ENCODE measurements at places on chromosomes 11 and 22.
A peak's percentile ranks its signal among the peaks of the same experiment; 100 is the strongest.

GRCh38 chr11:42840176-42840829, 471.5 kb upstream of the API5 start:
- no peak for DNase-seq

- no peak for DNase-seq
Observed at GRCh38 chr11:129418039-129418438, 42.4 kb downstream of the BARX2 start.

GRCh38 chr11:131146827-131147490, 223.5 kb upstream of the NTM start:
- DNase-seq, result no peak

DNA sequence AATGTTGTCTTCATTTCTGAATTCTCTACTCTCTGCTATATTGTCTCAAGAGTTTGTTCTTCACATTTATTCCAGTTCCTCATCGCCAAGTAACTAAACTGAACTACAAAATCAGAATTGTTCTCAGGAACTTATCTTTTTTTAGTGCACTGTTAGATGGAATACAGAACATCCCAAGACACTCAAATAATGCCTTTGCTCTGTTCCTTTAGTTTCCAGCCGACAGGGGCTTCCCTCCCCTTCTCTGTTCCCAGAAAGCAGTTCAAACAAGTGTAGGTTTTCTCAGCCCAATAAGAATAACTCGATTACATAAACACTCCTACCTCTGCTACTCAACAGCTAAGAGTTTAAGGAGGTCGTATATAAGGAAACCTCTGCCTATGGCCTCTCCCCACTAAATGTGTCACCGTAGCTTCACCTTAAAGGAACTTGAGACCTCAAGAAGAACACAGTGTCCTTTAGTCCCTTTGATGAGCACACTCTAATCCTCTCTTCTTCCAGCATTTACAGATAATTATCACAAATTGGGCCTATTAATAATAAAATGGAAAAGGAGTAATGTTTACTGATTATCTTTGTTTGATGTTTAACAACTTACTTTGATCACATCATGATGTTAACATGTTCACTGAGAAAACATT, 6.9 kb downstream of the POU2AF3 start:
- DNase-seq, result no peak

- no peak for DNase-seq
Observed at GRCh38 chr11:47305734-47306483, 36.0 kb downstream of the MADD start.

DNA sequence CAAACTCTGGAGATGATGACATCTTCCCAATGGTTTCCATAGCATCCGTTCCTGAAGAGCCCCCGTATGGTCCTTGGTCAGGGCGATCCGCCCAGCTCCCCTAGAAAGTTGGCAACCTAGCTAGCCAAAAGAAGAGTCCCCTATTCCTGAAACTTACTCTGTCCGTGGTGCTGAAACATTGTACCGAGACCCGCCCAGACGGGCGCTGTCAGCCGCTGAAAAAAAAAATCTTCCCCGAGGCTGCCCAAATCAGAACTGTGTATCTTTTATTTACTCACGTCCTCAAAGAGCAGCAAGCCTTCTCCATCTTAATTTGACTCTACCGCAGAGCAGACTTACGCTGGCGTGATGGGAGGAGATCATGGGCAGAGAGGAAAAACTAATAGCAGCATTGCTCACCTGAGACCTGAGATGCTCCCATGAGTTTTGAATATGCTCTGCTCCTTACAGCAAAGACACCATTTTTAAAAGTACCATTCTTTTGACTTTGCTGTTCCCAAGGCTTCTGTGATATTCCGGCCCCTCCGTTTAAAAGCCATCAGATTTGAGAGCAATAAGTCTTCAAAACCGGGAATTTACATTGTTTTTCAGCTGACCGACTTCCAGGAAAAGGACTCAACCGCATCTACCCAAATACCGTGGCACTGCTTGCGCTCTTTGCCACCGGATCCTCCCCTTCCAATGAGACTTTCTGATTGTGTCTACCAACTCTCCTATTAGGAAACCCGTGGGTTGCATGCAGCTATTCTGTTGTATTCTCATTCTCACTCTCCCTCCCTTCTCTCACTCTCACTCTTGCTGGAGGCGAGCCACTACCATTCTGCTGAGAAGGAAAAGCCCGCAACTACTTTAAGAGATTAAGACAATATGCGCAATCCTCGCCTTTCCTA, at the start of gene SLC17A6:
Gene SLC17A6, plus strand, starts transcription at position 786 of the 890 bp plus-strand sequence. CDS start 153 bp downstream, outside the sequence.
- DNase-seq, result no peak

DNA sequence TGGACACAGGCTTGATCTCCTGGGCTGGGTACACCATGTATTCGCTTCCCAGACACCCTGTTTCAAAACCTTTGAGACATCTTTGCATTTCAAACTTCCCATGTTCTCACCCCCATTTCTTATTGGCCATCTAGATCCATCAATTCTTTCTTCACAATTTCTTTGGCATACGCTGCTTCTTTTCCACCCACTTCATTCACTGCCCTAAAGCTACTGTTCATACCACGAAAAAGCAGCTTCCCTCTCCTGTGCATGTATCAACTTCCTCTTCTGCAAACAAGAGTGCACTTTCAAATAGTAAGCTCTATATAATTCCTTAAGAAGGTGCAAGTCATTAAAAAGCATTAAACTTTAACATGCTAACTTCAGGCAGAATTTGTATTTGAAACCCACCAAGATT, 21.4 kb downstream of the UVRAG start:
- no peak for DNase-seq

DNA sequence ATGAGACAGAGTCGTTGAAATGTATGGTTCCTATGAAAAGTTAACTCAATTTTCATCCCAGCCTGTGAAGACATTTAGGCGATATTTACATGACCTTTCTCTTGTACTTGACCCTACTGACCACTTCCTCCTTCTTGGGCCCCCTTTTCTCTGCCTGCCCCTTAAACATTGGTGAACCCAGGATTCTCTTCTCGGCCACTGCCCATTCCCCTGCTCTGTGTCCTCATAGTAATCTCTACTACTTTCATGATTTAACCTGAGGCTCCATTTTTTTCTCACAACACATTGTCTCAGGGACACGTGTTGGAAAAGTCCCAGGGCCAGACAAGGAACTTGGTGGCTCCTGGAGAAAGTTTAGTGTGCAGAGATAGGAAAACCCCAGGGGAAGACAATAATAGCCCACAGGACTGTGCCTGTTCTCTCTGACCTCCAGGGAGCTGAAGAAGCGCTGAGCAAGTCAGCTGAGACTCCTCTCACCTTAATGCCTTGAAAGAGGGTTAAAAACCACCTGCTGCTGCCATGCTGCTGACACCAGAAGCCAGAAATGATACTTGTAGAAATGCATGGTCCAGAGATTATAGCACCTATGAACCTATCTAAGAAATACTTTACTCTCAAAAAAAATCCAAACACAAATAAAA, 42.5 kb upstream of the SPATA19 start:
- DNase-seq, result no peak

DNA sequence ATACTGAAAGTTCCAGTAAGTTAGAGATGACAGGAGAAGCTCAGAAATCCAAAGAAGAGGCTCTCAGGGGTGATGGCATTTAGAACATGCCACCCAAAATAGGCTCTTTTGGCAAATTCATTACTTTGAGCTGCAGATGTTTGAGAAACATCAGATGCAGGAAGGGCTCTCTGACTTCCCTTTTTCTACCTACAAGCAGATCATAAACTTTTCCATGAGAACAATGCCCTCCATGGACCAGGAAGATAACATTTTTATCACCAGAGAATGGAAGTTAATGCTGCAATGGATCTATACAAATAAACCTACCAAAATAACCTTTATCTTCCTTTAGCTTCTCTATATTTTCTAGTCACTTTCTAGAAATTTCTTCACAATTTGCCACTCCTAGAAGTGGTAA, 32.7 kb upstream of the FAR1 start:
- DNase-seq, result no peak

GRCh38 chr22:47634347-47634746, 871.9 kb downstream of the TBC1D22A start:
- no peak for DNase-seq

DNA sequence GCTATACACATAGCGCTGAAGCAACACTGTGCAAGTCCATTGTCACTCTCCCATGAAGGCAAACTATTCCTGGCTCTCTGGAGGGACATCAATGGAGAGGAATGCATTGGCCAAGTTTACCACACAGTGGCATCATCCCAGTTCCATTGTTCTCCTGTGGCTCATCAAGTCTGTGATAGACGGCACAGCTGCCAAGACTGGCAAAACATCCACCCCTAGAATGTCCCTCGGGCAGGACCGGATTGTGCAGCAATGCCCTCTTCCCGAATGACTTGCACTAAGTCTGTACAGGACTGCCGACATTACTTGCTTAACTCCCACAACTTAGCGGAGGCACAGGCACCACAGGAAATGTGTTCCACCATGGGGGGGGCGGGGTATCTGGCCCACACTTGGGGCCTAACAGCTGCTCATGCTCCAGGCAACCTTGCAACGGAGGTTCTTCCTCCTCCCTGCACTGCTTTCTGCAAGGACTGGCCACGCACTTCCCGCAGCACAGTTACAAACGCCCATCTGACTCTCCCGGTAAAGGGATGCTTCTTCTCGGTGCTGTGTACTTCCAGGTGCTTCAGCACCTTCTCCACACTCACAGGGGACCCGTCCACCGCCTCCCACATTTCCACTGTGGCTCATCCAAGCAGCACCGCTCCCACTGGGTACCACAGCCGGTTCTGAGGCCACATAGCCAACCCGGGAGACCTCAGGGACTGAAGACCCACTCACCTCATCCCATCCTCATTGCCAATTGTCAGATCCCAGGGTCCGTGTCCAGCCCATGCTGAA, 1309.6 kb upstream of the RAG2 start:
- no peak for DNase-seq

GRCh38 chr11:120205596-120206161, 5.2 kb upstream of the OAF start:
- DNase-seq, result peak; percentile 39

DNA sequence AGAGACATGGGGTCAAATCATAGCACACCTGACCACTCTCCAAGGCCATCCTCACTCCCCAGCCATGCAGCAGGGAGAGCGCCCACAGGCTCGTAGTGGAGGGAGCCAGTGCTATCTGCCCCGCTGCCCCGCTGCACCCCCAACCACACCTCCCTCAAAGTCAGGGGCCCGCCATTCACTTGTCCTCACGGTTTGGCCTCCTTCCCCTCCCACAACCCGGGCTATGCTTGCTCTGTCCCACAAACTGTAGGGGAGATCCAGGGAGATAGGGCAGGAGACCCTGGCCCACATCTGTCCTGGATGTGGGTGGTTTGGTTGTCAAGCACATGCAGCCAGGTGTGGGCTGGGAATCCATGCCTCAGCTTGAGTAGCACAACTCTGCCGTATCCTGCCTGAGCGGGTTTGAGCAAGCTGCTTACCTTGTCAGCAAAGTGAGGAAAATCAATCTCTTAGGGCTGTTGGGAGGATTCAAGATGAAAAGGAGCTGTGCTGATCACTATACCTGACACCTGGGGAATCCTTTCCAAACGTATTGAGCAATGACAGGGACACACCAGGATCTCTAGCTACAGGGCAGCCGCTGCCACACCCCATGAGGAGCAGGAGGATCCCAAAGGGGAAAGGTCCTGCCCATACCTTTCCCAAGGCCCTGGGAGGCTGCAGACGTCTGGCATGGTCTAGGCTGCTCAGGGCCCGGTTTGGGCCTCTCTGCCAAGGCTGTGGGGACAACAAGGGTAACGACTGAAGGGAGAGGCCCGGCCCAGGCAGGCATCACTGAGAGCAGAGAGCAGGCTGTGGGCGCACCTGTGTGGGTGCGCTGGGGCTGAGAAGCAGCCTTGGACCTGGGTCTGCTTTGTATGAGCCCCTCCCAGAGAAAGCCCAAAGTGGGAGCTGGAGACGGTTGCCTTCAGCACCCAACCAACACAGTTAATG, 23.3 kb downstream of the KCNJ5 start:
- no peak for DNase-seq

DNA sequence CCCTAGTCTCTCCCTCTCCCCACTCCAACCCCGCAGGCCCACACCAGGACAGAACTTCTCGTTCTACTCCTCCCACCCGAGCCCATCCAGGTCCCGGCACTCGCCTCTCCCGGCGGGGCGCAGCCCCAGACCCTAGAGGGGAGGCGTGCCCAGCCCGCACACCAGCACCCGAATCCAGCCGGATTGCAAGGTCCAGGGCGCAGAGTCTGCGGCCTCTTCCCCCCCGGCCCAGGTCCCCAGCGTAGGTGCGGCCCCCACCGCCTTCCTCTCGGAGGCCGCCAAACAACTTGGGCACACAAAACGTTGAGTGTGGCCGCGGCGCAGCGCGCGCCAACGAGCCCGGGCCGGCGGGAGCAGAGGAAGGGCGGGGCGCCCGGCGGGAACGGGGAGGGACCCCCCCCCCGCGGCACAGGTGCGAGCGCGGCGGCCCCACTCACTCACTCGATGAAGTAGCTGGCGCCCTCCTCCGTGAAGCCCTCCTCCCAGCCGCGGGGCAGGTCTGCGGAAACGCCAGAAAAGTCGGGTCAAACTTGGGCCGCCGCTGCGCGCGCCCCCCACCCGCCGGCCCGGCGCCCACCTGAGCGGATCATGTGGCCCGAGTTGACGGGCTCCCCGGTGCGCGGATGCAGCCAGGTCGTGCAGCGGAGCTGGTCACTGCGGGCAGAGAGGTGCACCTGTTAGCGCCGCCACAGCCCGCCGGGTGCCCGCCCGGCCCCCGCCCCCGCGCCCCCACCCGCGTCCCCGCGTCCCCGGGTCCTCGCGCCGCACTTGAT, 480 bp downstream of the PLEKHA7 start:
- no peak for DNase-seq

DNA sequence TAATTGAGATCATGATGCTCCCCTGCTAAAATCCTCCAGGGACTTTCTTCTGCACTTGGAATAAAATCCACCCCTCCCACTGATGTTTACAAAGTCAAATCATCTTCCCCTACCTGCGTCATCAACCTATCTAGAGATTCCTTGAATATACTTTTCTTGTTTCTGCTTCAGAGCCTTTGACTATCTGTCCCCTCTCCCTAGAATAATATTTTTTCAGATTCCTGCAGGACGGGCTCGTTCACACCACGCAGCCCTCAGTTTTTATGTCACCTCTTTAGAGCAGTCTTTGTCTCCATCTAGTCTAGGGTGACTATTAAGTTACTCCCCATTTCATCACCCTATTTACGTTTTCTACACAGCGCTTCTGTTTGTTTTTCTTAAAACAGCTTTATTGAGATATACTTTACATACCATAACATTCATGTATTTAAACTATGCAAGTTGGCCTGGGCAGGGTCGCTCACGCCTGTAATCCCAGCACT, 94.8 kb upstream of the SESN3 start:
- DNase-seq, result no peak

DNA sequence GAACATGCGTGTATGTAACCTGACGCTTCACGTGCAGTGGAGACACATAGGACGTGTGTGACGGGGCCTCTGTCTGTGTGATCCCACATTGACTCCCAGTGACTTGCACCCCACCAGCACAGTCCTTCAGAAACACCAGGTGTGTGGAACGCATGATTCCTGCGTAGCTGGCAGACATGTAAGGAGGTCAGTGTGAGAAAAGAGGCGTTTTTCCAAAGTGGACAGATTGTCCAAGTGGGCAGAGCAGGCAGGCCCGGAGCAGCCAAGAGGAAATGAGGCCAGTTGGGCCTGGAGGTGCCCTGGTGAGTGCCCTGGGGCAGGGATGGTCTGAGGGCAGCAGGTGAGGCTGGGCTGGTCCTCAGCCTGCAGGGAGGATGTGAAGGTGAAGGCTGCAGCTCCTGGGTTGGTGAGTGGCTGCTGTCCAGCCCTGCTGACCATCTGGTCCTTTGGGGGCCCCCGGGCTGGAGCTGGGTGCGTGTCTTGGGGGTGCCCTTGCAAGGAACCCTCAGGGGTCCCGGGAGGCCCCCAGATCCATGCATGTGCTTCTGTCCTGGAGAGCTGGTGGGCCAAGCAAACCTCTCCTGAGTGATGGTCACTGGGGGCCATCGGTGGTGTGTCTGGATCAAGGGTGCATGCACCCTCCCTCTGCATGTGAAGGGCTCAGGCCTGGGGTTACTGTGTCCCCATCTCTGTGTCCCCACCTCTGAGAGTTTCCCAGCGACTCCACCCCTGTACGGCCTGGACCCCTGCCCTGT, 26.6 kb downstream of the SHANK3 start:
- DNase-seq, result no peak

Data from HTR-8/SVneo (cell line).